ENCODE measurements at places on chromosomes 5 and 9.

- DNase-seq: no peak
These were observed 182.3 kb upstream of the MAP1B start for GRCh38 chr5:71924980-71925379.

DNA sequence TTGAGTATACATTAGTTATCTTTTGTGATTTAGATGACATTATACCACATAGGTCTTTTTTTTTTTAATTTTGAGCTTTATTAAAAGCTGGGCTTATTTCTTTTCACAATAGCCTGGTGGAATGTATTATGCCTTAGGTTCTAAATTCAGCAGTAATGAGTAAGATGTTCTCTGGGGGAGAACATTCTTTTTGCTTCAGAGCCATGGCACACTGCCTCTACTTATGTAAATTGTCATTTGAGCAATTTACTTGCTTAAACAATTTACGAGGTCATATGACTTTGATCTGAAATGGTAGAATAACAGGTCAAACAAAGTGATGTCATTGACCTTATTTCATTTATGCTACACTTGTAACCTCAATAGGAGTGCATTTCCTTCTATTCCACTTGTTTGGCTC is 154.2 kb downstream of the FOCAD start:
- no peak for DNase-seq

DNA sequence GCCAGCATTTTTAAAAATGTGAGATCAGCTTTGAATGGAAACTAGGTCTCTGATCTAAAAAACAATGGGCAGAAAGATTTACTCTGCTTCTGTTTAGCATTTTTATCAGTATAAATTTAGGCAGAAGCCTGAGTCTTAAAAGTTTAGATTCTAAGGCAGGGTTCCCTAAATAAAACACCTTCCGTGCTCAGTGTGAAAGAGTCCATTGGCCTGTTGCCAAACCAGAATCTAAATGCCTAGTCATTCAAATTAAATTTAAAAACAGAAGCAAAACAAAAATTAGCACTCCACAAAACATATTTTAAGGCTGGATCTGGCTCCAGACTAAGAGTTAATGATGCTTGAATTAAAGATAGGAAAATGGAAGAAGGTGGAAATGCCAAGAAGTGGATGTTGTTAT is 4.5 kb downstream of the TYRP1 start:
- DNase-seq: no peak

DNA sequence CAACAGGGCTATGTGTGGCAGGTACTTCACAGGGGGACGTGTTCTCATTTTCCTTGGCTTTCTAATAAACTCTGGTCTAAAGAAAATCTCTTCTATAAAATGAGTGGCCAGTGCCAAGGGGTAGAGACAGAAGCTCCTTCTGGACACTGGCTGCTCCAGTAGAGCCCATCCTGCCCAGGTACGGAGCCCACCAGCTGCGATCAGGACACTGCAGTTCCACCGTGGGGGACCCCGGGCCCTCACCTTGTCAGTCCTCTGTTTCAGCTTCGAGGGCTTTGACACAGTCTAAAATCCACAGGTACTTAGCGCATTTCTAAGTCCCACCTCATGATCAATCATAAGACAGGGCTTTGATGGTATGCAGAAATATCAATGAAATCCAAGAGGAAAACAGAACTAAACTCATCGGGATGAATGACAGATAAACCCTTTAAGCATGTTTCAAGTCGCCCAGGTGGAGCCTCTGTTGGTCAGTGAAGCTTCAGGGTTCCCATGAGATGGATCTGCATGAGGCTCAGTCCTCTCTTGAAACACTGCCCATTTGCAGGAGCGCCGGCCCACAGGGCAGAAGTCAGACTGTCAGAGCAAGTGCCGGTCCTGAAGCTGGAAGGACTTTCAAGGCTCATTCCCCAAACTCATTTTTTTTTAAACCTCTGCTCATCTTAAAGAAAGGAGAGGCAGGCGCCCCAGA is 20.3 kb upstream of the TERT start:
- no peak for DNase-seq

DNA sequence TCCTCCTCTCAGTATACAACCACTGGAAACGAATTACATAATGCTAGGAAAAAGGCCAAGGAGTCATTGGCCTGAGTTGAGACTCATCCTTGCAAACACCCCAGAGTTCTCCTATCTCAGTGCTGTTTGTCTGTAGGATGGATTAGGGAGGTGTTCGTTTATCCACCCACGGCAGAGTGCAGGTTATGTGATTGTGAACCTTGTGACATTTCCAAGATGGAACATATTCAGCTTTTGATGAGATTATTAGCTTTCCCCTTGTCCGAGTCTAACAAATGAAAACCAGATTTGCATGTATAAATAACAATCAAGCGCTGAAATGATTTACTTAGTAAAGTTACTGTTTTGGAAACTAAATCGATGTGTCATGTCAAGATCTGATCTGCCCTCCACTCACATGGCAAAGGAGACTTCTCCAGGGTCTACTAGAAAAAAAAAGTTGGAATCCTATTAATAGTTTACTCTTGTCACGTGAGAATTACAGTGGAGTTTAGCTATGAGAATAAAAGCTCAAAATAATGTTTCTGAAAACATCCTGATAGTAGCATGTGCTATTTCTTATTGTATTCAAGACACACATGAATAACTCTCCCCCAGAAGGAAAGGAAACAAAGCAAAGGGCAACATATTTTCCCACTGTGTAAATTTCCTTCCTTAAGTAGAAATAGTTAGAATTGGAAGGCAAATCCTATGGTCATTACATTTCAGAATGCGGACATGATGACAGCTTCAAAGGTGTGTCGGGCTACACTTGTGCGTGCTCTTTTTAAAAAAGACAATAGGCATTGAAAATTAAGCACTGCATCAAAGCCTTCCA is 600.4 kb downstream of the EBF1 start:
- DNase-seq: no peak

- no peak for DNase-seq
These were observed 1248.2 kb upstream of the CDH9 start for GRCh38 chr5:28286566-28286965.

DNA sequence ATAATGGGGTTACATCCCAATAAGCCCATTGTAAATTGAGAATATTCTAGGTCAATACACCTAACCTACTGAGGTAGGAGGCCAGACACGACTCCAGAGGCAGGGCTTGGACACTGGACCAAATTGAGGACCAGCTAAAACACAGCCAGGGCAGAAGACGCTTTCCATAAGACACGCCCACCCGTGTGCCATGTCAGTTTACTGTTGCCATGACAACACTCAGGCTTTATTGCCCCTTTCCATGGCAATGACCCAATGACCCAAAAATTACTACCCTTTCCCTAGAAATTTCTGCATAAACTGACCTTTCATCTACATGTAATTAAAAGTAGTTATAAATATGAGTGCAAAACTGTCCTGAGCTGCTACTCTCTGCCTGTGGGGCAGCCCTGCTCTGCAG is 31.5 kb downstream of the SLC22A4 start:
- DNase-seq: no peak

DNA sequence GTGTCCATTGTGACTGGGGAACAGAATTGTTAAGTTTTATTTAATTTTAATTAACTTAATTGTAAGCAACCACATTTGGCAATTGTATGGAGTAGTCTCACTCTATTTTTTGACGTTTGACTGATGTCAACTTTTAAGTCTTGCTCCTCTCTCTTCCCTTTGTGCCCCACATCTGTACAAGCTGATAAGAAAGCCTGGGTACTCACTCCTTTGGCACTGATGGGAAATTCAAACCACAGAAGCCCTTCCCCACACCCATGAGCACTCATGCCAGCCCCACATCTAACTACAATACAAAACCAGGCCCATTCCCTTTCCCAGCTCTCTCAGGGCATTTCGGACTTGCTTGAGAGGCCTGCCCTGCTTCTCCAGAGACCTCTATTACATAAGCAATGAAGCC is 451.5 kb upstream of the KIF2A start:
- no peak for DNase-seq

DNA sequence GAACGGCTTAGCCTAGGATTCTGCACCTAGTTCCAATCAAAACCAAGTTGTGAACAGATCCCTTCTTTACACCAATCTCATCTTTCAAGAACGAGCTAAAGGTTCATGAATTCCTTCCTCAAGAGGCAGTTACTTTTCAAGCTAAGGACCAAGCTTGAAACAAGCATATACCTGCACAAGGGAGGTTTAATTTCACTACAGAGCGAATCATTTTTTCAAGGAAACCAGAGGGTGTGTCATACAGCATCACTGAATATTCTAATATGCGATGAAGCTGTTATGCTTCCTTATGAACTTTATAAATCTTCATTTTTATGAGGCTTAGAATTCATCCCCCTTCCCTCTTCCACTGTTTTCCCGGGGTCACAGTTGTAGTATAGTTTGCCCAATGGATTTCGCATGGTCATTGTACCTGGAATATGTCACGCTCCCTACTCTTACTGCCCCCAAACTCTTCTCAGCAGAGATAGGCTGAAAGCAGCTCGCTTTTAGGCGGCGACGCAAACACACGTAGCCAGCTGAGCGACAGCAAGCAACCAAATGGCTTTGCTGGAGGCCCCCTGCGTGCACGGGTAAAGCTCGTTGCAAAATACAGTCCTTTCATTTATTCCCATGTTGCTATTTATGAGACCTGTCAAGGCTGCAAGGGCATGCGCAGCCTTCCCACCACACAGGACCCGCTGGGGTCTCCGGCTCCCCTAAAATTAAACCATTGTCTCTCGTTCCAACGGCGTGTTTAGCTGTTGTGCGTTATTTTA is 832 bp downstream of the LMBRD2 start:
- DNase-seq: no peak

- no peak for DNase-seq
These were observed 29.0 kb downstream of the CDO1 start for GRCh38 chr5:115787426-115787825.

- DNase-seq: no peak
These were observed 16.4 kb downstream of the JADE2 start for GRCh38 chr5:134541736-134542376.

- no peak for DNase-seq
These were observed 129.8 kb downstream of the PLPPR1 start for GRCh38 chr9:101158361-101158760.

DNA sequence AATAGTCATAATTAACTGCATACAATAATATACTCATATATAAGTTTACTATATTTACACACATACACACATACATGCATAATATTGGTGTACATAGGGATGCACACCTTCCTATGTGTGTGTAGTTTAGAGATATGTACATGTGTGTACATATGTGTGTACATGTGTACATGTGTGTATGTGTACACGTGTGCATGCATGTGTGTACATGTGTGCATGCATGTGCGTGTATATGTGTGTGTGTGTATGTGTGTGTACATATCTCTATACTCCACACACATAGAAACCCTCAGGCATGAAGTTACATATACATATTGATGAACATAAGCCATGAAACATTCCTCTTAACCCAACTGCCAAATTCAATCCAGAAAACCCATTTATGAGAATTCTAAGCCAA is 547.8 kb downstream of the TLR4 start:
- DNase-seq: no peak

GRCh38 chr9:95175523-95175922 is 142.0 kb downstream of the FANCC start:
- DNase-seq: no peak

- no peak for DNase-seq
These were observed 195.7 kb downstream of the NR3C1 start for GRCh38 chr5:143207563-143208364.

GRCh38 chr9:109109967-109110328 is 9.8 kb downstream of the TMEM245 start:
- no peak for DNase-seq

GRCh38 chr5:54742417-54742891 is 224.9 kb downstream of the SNX18 start:
- no peak for DNase-seq

- no peak for DNase-seq
These were observed 144.3 kb upstream of the PIK3R1 start for GRCh38 chr5:68071282-68071632.

DNA sequence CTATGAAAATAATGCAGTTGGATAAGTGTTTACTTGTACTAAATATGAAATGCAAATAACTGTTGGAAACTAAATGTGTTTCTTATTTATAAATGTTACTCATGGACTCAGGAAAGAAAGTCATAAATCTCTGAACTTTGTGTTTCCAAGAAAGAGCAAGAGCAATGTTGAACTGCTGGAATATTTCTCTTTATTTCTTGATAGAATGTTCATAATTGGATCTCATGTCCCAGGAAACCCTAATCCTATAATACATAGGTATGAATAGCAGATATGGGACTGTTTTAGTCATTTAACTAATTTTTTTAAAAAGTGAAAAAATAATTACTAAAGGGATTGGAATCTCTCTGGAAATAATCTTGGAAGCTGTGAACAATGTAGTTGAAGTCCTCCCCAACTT is 245.0 kb upstream of the ACTBL2 start:
- DNase-seq: no peak

- DNase-seq: no peak
These were observed 24.0 kb downstream of the RAPGEF1 start for GRCh38 chr9:131715906-131716305.

GRCh38 chr5:128927644-128928043 is 37.6 kb upstream of the SLC27A6 start:
- DNase-seq: no peak

DNA sequence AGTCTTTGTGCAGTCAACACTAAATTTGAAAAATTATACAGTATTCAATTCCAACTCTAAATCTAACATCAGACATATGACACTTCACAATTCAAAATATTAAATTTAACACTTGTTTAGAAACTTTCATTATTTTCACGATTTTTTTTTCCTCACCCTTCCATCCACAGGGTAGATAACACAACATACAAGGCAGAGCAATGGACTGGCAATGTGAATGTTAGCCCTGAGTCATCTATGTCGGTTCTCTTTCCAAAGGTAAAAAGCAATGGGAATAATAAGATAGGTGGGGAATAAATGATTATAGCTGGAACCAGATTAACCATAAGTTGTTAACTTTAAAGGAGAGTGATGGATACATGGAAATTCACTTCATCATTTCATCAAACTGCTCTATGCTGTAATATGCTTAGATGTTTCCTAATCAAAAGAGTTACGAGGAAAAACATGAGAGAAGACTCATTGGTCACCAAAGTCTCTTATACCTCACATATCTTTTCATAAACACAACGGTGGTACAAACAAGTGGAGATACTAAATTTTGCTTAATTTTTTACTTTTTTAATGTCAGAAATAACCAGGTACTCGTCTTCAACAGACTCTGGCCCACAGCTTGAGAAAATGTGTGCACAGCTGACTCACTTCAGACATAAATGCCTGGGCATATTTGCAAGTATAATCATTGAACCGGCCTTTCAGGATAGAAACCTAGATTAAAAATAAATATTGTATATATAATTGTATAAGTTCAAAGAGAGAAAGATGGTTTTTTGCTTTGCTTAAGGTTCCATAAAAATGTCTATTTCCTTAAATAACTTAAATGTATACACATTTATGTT is 23.0 kb downstream of the RFX3 start:
- DNase-seq: no peak
